Foreskin melanocyte (primary cell): ENCODE measurements at places on chromosomes 12 and 14.
A peak's percentile ranks its signal among the peaks of the same experiment; 100 is the strongest.

GRCh38 chr14:90111895-90112534 lies 50.2 kb downstream of the KCNK13 start:
- DNase-seq = peak; percentile 5

- DNase-seq = no peak
These were observed 96.7 kb downstream of the CHST11 start for GRCh38 chr12:104553421-104553820.

DNA sequence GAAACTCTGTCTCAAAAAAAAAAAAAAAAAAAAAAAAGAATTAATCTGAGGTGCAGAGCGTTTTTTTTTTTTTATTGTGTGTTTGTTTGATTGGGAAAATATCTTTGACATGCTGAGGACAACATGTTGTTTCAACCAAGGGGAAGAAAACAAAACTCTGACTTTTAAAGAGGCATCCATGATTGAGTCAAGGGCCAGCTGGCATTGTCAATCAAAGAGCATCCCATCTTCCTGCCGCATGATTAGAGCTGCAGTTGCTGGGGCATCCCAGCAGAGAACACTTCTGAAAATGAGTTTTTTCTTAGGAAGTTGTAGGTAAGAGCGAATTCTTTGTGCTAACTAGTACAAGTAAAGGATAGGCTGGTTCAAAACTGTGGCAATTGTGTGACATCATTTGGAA lies 200.9 kb upstream of the DAAM1 start:
- no peak for DNase-seq

GRCh38 chr14:93045965-93046704 lies 69.6 kb downstream of the ITPK1 start:
- DNase-seq = no peak

DNA sequence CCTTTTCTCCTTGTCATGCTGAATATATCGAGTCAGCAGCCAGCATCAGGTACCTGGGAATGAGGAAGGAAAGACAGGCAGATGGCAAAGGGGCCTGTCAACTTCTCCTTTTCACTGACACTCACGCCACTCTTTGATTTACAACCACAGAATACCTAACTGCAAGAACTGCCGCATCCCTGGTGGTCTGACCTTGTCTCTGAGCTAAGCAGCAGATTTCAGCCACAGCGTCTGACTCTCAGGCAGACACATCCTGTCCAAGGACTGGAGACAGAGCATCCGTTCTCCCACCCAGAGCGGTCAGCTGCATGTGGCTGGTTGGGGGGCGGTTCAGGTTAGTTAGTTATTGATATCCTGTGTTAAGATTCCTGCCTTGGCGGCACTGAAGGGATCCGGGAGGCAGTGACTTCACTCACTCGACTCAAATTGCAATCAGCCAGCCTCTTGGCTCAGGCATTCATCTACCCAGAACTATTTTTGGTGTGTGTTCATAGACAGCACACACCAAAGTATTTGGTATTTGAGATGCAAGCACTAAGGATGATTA lies 11.2 kb upstream of the MAP1LC3B2 start:
- no peak for DNase-seq
